ENCODE measurements at places on chromosomes 11 and 22.

DNA sequence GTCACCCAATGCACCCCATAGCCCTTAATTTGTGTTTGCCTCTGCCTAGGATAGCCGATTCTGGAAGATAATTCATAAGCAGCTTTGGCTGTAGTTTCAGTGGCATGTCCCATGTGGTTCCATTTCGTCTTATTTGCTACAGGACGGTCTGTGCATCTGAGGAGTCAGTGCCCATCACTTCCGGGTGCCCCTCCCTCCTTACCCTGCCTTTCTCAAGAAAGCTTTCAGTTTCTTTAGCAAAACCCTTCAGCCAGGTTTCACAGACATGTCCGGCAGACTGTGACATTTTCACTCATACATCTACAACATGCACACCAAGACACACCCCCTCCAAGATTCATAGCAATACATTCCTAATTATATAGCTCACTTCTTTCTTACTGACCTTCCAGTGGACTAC, 14.3 kb downstream of the TP53AIP1 start:
- DNase-seq, result no peak

GRCh38 chr11:95121698-95122097, 32.1 kb downstream of the ENDOD1 start:
- no peak for DNase-seq

GRCh38 chr11:92053216-92053615, 171.4 kb upstream of the FAT3 start:
- no peak for DNase-seq

GRCh38 chr22:30159561-30160353, 79.5 kb downstream of the HORMAD2 start:
- no peak for DNase-seq

DNA sequence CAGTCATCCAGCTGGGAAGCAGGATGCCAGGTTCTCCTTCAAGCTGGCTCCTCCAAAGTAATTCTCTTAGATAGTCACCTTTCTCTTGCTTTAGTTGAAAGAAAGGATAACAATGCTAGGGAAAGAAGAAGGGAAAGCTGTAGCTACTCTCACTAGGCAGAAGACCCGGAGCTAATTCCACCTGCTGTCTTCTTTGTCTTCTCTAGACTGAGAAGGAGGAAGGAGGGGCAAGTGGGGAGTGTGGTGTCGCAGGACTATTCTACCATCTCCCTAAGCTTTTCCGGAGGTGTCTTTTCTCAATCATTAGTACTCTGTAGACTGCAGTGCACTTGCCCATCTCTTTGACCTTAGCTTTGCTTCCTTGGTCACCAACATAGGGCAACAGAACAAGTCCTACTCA, 162.8 kb downstream of the NCAM1 start:
- no peak for DNase-seq

DNA sequence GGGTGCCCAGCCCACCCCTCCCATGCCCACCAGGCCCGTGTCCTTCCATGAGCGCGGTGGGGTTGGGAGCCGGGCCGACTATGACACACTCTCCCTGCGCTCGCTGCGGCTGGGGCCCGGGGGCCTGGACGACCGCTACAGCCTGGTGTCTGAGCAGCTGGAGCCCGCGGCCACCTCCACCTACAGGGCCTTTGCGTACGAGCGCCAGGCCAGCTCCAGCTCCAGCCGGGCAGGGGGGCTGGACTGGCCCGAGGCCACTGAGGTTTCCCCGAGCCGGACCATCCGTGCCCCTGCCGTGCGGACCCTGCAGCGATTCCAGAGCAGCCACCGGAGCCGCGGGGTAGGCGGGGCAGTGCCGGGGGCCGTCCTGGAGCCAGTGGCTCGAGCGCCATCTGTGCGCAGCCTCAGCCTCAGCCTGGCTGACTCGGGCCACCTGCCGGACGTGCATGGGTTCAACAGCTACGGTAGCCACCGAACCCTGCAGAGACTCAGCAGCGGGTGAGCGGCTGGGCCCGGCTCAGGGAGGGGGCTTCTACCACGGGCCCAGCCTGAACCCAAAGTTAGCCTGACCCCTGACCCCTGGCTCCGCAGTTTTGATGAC, 3.0 kb downstream of the PKP3 start:
- DNase-seq, result no peak

GRCh38 chr11:131408025-131408640, 37.7 kb downstream of the NTM start:
- no peak for DNase-seq

DNA sequence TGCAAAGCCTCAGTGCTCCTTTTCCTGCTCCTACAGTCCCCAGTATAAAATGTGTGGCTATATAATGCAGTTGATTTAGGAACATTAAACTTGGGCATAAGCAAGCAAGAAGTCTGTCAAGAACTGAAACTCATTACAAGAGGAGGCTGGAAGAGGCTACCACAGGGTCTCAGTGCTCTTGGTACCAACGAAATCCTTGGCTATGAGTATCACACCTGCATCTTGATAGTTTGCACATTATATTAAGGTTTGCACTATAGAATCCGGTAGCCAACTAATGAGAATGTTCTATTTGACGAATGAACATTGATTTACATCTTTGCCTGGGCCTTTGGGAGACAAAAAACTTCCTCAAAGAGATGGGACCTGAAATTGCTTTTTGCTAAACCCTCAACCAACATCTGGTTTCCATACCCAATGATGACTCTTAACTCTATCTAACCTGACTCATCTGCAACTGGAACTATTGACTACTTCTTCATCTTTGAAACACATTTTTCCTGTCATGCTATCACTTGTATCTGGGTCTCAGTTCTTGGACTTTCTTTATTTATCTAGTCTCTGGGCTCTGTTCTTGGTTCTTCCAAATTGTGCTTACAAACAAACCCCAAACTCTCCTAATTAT, 207.2 kb upstream of the CTSC start:
- DNase-seq, result no peak

- no peak for DNase-seq
Measured at GRCh38 chr11:124814739-124815138, 14.5 kb upstream of the MSANTD2 start.

GRCh38 chr11:112619106-112619505, 342.1 kb upstream of the NCAM1 start:
- no peak for DNase-seq

Measured in activated naive CD4-positive, alpha-beta T cell (primary cell).